Activated B cell treated with CpG ODN at 0.5 μM for 24 hours (primary cell): ENCODE measurements at places on chromosomes 1 and 21. TPM values are rescaled to one million over a fixed set of nuclear protein-coding genes. Genes with fewer than 3 reads are reported as not detected.
A peak's percentile ranks its signal among the peaks of the same experiment; 100 is the strongest.

DNA sequence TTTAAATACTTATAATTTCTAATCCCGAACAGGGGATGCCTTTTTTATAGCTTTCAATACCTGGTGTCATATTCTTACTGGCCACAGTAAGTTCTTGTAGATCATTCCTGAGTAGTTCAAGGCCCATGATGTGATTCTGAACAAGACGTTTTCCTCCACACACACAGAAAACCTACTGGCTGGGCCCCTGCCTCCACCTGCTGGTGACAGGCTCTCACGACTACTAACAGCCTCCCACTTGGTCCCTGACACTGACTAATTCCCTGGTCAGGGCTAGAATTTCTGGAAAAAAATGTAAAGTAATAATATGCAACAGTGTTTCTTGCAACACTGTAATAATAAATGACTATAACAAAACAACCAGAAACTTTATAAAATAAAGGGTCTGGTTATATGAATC is 50.4 kb upstream of the RIPK4 start:
- DNase-seq = no peak

CD1E gene
- total RNA-seq = not detected in 2 replicates

GPX7 gene
- total RNA-seq = 20.9 and 22.4 TPM in 2 replicates

CELA2A gene
- total RNA-seq = not detected in 2 replicates

- DNase-seq = peak; percentile 55
Observed at GRCh38 chr1:178541829-178542553, 29.1 kb downstream of the TEX35 start.

DNA sequence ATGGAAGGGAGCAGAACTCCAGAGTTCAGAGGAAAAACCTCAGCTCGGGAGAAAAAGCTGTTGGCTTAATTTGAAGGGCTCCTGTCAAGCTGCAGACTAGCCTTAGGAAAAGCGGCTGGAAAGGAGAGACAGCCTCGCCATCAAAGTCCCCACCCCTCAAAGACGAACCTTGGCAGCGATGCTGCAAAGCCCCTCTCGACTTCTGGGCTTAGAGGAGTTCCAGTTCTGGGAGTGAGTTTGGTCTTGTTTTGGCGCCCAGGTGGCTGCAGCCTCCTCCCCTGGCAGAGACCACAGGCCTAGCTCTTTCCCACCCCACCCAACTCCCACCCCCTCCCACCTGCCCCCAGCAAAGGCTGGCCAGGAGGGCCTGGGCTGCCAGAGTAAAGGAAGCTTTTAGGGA is 9.1 kb upstream of the TBX15 start:
- no peak for DNase-seq

LAPTM5 gene
- total RNA-seq = 726 and 766 TPM in 2 replicates

MMEL1 gene
- total RNA-seq = not detected in 2 replicates

DNA sequence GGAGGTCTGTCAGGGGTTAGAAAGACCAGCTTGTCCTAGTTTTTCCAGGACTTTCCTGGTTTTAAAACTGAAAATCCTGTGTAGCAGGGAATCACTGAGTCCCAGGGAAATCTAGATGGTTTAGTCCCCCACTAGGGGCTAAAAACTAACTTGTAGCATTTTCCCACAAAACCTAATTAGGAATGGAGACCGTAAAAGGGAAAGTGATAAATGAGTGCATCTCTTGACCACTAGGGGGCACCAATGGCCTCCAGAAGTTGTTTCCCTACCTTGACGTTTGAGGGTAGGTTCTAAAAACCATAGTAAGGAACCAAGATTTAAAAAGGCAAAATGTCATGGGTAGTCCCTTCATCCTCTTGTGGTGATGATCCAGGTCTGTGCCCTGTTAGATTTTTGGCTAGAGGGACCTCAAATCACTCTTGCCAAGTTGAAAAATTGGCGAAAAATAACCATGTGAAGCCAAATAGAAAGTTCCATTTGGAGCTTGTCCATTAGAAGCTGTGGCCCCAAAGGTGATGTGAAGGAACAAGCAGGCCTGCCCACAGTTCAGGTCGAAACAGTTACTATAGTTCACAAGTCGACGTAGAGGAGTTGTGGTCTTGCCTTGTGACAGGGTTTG is 24.5 kb downstream of the CLIC6 start:
- DNase-seq = no peak

- no peak for DNase-seq
Observed at GRCh38 chr1:235838021-235838420, 28.7 kb downstream of the LYST start.

DNA sequence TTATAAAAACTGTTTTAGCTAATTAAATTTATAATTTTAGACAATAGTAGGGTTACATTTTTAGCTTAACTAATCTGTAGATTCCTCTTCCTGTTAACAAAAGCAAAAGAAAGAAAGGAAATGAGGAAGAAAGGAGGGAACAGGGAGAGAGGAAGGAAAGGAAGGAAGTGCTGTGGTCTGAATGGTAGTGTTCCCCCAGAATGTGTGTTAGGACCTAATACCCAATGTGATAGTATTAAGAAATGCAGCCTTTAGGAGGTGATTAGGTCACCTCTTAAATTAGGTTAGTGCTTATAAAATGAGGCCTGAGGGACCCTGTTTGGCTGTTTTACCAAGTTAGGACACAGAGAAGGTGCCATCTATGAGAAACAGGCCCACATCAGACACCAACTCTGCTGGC is 136.9 kb upstream of the SAMSN1 start:
- DNase-seq = no peak

GRCh38 chr1:118158924-118159323 is 26.1 kb downstream of the SPAG17 start:
- DNase-seq = no peak

DNA sequence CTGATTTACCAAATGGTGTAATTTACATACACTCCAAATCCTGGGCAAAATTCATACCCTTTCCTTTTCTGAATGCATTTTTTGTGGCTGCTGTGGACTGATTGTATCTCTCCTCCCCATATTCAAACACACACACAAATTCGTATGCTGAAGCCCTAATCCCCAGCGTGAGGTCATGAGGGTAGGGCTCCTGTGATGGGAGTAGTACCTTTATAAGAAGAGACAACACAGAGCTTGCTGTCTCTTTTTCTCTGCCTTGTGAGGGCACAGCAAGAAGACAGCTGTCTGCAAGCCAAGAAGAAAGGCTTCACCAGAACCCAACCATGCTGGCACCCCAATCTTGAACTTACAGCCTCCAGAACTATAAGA is 24.4 kb downstream of the DUSP10 start:
- no peak for DNase-seq

PGBD5 gene
- not detected in 2 replicates for total RNA-seq

TEX38 gene
- not detected in 2 replicates for total RNA-seq

- DNase-seq = no peak
Observed at GRCh38 chr1:200258447-200259375, 151.1 kb downstream of the ZNF281 start.

GRCh38 chr1:116170721-116171589 is 59.8 kb downstream of the MAB21L3 start:
- DNase-seq = no peak

DNA sequence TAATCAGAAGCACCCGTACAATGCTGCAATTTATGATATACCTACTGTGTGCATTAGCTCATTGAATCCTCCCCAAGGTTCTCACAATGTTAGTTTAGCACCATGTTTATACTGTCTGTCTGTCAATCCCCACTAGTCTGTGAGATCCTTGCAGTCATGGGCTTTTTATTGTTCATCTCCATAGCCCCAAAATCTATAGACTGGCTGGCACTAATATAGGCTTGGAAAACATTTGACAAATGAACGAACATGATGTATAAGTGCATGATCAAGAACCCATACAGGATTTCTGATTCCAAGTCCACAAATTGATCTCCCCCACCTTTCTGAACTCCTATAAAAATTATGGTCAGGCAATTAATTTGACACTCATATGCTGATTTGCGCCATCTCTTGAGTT is 290.0 kb downstream of the OMA1 start:
- no peak for DNase-seq

- no peak for DNase-seq
Observed at GRCh38 chr1:59879996-59880505, 46.5 kb downstream of the CYP2J2 start.

DNA sequence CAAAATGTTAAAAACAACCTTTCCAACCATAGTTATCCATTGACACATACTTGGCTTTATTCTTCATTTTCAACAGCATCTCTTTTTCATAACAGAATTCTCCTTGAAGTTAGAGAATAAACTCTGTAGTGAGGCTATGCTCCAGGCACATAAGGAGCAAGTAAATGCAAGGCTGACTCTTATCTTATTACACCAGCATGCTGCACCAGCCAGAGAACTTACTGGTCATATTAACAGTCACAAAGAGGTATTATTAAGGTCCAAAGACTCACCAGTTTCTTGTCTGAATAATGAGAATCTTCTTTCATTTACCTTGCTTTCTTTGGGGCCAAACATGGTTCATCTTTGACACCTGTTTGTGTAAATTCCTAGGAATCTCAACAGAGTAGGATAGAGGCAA is 71.3 kb upstream of the IVNS1ABP start:
- DNase-seq = no peak

GRCh38 chr1:110083866-110084226 is 13.4 kb upstream of the ALX3 start:
- DNase-seq = no peak

GPR25 gene
- 0.86 and 1.6 TPM in 2 replicates for total RNA-seq

MASP2 gene
- not detected in 2 replicates for total RNA-seq

GRCh38 chr1:82214606-82215005 is 413.9 kb downstream of the ADGRL2 start:
- no peak for DNase-seq

DNA sequence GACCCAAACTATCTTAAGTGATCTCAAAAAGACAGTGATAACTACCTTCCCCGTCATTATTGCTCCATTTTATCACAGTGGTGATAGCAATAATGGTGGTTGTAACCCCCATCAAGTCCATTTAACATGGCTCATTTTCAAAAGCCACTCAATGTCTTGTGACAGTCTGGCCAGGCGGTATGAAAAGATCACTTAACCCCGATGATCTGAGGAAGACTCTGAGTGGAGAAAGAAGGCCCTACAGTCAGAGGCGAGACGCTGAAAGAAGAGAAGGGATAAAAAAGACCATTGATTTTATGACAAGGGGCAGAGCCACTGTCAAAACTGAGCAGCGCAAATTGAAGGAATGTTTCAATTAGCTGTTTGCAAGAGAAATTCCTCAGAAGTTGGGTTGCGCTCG is 417.2 kb upstream of the PBX1 start:
- DNase-seq = no peak
